ENCODE measurements at places on chromosomes 7 and 10.
A peak's percentile ranks its signal among the peaks of the same experiment; 100 is the strongest.

DNA sequence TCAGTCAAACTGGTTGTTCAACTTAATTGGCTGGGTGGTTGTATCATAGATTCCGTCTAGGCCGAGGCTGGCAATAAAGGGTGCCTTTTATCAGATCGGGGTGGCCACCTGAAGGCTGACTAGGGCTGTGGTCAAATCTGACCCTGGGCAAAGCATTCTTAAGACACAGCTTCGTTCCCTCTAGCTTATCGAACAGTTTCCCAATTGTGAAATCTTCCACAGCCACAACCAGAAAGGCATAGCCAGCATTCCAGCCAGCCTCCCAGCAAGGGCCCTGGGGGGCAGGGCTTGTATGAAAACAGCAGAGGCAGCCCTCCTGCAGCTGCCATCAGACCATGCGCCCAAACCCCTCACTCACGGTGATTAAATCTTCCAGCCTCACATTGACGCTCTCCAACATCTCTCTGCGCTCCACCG is 42.5 kb upstream of the TMEM213 start:
- peak; percentile 57 for DNase-seq

GRCh38 chr7:266851-267840 is 22.8 kb upstream of the FOXL3 start:
- peak; percentile 30 for DNase-seq

- no peak for DNase-seq
Measured at GRCh38 chr7:128281605-128282380, 40.7 kb downstream of the LEP start.

- no peak for DNase-seq
Measured at GRCh38 chr10:59388671-59388976, 26.3 kb upstream of the FAM13C start.

DNA sequence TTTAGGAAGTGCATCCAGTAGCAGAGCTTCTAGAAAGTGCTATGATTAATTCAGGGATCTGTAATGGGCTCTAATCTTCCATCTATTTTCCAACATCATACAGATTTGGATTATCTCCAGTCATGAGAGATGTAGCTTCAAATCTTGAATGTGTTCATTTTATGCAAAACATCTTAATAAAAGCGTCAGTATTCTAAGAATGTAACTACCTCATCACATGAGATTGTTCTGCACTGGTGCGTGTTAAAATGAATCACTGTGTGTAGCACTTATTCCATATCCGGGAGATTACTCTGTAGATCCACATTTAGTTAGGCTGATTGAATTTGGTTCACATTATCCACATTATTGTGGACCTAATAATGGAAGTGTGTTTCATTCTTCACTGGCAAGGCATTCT is 344.9 kb upstream of the CHRM2 start:
- no peak for DNase-seq

DNA sequence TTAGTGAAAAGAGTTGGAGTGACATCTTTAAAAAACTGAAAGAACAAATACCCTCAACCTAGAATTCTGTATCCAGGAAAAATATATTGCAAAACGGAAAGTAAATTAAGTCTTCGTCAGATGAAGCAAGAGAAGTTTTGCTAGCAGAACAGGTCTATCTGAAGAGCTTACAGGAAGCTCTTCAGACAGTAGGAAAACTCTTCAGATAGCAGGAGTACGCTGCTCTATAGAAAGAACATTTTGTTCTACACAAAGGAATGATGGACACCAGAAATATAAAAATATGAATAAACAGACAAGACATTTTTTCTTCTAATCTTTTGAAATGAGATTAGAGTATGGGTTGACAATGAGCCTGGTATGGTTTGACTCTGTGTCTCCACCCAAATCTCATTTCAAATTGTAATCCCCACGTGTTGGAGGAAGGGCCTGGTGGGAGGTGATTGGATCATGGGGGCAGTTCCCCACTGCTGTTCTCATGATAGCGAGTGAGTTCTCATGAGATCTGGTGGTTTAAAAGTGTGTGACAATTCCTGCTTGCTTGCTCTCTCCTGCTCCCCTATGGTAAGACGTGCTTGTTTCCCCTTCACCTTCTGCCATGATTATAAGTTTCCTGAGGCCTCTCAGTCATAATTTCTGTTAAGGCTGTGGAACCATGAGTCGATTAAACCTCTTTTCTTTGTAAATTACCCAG is 567.3 kb downstream of the AUTS2 start:
- DNase-seq: no peak

DNA sequence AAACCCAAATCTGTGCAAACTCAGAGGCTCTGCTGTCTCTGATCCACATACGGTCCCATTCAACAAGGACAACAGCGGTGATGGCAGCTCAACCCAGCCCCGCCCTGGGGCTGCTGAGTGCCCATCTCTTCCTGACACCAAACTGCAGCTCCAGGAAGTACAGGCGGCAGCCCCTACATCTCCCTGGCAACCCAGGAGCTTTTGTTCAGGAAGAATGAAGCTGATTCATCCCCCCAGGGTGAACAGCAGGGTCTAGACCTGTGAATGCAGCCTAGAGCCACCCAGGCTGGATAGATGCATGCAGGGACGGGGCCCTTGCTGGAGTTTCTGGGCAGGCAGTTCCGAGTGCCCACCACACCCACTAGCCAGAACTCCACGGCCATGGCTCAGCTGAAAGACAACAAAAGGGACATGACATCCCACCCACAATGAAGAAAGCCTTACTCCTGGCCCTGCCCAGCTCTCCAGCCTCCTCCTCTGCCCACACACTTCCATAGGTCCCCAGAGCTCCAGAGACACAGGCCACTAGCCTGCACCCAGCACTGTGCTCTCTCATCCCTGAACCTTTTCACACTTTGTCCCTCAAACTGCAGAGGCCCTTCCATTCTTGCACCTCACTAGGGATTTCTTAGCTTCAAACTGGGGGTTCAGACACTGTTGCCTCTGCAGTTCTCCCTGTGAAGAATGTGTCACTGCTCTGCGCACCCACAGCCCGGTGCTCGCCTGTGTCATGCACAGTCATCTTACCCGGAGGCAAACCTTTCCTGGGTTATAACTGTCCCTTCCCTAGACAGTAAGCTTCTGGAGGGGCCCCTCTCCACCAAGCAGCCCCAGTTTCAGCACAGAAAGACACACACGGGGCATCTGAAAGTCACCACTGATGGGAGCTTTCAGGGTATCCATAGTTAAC is 99.1 kb downstream of the GRID1 start:
- DNase-seq: no peak

DNA sequence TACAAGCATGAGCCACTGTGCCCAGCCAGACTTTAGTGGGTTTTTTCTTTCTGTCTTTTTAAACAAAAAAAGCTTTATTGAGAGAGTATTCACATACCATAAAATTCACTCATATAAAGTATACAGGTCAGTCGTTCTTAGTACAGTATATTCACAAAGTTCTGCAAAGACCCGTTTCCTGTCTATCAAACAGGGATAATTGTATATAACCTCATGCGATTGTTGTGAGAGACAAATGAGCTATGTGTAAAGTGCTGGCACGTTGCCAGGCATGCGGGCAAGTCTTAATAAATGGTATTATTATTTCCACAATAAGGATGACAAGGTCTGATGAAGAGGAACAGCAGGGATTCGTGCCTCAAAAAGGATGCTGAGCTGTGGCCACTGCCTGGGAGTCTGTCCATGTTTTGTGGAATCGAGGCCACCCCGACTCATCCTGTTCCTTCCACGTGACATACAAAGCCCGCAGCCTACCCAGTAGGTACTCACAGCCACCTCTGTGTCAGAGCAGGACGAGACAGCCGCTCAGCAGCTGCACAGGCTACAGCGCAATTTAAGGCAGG is 51.6 kb downstream of the SMKR1 start:
- peak; percentile 90 for DNase-seq

DNA sequence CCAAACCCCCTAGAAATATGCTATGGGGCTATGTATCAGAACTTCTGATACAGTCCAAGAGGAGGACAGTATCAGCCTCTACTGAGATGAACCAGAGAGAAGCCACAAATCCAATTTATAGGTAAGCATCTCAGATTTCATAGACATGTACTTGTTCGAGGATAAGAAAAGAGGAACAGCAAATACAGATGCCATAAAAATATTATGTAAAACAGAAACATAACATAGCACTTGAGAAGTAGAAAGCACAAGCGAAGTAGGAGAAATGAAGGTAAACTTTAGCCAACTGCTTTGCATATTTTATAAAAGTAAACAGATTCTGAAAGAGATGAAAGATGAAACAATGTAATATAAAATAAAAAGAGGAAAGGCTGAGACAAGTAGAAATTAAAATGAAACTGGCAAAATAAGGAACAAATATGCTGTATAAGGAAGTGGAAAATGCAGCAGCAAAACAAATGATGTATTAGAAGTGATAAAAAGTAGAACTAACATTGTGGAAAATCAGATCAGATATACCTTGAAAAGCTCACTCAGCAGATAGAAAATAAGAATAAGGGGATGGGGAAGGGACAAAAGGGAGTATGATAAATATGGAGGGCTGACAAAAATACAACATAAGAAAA is 135.1 kb downstream of the SKAP2 start:
- no peak for DNase-seq

DNA sequence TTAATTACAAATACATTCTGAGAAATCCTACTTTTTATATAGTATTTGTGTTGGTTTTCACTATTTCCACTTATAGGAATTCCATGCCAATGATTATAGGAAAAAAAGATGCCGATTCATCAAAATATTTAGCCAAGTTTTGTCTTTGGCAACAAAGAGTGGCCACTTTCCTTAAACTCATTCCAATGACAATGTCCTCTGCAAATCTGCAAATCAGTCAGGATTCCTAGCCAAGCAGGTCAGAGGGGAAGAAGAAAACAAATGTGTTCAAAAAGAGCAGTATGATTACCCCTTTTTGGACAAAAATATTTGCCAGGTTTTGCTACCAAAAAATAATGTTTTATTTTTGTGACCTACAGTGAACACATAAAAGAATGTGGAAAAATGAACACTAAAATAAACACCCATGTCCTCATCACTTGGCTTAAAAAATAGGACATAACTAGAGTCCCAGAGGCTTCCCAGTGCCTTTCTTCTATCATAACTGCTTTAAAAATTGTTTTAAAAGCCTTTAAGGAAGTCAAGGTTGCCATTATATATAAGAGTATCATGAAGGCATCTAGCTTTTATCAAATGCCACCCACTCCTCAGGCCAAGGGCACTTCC is 125.9 kb downstream of the ADAM12 start:
- no peak for DNase-seq

DNA sequence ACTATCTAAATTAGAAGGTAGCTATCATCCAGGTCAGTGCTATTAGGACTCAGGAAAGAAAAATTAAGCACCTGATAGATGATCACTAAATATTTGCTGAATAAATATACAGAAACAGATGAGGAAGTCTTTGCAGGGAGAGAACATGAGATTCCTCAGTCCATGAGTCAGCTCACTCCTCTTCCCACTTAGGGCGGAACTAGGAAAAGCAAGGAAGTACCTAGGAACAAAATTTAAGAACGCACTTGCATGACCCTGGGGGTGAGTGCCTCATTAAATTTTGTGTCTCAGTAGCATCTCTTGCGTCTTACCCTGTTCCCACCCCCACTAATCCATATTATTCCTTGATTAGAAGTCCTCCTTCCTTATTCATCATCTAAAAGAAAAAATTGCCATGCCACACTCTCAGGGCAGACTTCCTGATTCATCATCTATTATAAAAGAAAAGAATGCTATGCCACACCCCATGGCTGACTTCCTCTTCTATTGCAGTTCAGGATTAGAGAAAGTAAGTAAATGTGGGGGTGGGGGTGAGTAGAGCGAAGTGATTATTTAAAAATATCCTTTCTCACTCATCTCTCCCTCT is 208.8 kb downstream of the THSD7A start:
- no peak for DNase-seq

GRCh38 chr10:34698979-34699378 is 116.1 kb downstream of the PARD3 start:
- no peak for DNase-seq

DNA sequence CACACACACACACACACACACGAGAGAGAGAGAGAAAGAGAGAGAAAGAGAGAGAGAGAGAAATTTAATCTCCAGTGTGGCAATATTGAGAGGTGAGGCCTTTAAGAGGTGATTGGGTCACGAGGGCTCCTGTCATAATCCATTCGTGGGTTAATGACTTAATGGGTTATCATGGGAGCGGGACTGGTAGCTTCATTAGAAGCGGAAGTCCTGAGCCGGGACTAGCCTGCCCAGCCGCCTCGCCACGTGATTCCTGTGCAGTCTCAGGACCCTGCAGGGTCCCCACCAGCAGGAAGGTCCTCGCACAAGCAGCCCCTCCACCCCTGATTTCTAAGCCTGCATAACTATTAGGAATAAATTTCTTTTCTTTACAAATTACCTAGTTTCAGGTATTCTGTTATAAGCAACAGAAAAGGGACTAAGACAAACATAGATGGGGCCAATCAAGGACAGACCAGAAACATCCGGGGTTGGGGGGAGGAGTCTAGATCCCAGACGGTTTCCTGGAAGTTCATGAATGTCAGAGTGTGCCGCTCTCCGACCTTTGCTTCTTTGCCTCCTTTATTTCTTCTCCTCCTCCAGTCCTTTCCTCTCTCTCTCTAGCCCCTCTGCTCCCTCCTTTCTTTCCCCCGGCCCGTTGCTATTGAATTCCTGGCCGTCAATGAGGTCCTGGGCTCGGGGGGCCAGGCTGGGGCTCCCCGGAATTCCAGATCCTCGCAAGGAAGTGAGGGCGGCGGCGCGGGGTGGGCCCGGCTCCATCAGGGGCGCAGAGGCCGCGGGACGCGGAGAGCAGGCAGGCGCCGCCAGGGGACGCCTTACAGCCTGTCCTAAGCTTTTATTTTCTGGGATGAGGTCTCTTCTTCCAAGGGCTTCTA is 146.8 kb downstream of the CYP26A1 start:
- no peak for DNase-seq

DNA sequence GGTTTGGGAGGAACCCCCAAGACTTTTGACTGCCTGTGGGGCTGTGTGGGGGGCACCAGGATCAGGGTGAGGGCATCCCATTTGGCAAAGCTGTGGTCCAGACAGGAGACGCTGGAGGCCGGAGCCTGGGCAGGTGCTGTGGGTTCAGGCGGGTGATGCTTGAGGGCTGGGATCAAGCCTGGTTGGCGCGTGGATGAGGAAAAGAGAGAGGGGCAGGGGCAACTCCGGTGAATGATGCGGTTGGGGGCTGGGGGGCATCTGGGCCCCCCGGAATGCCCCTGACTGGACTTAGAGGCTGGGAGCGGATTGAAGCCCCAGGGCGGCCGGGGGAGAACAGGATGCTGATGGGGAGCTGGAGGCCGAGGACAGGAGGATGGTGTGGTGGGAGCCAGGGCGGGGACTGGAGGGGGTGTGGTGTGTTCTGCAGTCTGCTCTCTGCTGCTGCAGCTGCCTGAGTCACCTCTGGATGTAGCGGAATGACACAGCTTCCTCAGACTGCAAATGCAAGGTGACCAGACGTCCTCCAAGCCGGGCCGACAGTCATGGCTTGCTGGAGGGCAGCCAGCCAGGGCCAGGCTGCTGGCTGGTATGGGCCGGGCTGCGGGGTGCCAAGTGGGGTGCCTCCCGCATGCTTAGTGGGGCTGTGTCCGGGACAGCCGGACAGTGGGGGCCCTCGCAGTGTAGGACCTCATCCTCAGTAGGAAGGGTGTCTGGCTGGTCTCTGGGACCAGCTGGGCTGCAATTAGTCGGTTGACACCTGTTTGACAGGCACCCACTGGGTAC is 3.2 kb downstream of the MAFK start:
- DNase-seq: no peak

Data from SHP77 (cell line).